NCI-H1436 treated with DMSO at 0.1 percent for 48 hours (cell line): ENCODE measurements at places on chromosomes 7 and 10.

GRCh38 chr10:16852624-16853023, 35.4 kb upstream of the RSU1 start:
- DNase-seq: no peak

- DNase-seq: no peak
Measured at GRCh38 chr7:137987968-137988367, 13.9 kb downstream of the CREB3L2 start.

GRCh38 chr7:2732959-2733584, 45.1 kb downstream of the AMZ1 start:
- no peak for DNase-seq

DNA sequence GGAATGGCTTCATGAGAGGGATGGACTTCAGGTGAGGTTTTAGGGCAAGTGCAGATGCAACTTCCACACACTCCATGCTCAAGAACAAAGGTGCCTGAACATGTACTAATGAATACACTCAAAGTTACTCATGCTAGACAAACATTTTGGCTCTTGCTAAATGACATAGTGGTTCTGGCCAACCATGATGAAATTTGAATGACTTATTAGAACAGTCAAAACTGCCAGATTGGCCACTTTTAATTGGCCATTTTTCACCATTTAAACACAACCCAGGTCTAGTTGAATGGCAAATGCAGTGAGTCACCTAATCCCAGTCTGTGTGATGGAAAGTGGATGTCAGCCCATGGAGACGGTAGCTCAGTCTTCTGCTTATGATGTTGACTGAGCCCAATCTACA, 4.9 kb upstream of the PTPRN2 start:
- DNase-seq: no peak

DNA sequence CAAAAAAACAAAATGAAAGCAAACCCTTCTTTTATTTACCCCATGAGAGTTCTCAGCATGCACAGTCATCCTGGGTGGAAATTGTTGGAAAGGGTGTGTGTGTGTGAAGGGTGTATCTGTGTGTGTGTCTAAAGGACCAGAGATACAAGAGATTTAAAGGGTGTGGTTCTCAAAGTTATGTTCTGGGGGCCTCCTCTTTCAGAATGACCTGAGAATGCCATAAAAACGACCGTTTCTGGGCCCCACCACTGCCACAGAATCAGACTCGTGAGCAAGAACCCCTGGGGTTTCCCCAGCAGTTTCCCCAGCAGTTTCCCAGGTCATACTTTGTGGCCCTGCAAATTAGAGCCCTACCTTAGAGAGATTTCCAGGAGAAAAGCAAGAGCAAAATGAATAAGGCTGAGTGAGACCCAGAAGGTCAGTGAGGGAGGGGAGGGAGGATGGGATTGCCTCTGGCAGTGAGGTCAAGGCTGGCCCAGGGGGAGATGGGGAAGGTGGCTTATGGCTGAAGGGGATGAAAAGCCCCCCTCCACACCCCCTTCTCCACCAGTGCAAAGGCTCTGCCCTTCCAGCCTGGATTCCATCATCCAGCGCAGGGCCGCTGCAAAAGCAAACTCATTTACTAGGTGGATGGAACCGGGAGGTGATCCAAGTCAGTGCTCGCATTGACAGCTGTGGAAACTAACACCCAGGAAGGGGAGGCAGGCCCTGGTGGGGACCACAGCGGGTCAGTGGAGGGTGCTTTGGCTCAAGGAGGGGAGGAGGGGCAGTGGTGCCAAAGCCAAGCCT, 10.2 kb downstream of the PYROXD2 start:
- no peak for DNase-seq
